ENCODE measurements at places on chromosomes 3 and 15.

DNA sequence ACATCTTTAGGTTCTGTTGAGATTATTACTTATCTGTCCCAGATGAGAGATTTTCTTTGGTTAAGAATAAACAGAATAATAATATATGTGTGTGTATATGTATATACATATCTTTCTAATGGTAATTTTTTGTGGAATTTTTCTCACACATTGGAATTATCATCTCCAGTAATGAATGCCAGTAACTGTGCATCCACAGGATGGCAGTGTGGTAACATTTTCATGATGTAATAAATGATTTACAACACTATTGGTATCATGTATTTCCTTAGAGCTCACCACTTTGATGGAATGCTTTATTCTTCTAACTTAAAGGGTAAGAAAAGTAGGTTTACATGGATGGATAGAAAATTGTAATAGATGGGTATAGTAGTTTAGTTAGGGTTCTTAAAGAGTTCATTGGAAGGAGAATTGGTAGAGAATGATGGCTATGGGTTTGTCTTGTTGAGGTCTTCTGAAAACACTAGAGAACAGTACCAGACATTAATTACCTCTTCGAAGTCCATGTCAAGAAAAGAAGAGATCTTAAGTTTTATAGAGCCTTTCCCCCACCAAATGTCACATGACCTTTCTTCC, 78.1 kb downstream of the STT3B start:
- no peak for DNase-seq

DNA sequence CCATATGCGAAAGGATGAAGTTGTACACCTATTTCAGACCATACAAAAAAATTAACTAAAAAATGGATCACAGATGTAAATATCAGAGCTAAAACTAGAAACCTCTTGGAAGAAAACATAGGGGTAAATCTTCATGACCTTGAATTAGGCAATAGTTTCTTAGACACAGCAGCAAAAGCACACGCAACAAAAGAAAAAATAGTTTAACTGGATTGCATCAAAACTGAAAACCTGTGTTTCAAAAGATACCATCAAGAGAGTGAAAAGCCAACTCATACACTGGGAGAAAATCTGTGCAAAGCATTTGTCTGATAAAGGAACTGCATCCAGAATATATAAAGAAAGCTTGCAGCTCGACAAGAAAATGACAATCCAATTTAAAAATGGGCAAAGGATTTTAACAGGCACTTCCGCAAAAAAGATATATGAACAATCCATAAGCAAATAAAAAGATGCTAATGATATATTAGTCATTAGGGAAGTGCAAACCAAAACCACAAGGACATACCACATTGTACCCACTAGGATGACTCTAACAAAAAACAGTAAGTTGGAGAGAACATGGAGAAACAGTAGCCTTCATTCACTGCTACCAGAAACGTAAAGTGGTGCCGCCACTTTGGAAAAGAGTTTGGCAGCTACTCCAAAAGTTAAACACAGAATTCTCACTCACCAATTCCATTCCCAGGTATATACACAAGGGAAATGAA, 263.1 kb downstream of the ADAMTS17 start:
- no peak for DNase-seq

DNA sequence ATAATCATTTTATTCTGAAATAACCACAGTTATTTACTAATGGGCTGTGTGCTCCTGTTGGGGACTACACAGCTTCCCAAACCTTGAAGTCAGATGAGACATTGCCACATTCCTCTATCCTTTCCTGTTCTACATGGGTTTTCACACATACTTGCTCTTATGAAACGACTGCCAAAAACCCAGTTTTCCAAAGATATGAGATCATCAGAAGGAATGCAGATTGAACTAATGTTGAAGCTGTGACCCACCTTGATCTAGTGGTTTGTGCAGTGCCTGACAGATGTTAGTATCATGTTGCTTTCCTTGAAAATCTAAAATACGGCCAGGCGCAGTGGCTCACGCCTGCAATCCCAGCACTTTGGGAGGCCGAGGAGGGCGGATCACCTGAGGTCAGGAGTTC, 144.6 kb downstream of the VGLL4 start:
- DNase-seq: no peak

- DNase-seq: no peak
Observed at GRCh38 chr15:87145696-87146095, 1066.0 kb downstream of the AGBL1 start.

DNA sequence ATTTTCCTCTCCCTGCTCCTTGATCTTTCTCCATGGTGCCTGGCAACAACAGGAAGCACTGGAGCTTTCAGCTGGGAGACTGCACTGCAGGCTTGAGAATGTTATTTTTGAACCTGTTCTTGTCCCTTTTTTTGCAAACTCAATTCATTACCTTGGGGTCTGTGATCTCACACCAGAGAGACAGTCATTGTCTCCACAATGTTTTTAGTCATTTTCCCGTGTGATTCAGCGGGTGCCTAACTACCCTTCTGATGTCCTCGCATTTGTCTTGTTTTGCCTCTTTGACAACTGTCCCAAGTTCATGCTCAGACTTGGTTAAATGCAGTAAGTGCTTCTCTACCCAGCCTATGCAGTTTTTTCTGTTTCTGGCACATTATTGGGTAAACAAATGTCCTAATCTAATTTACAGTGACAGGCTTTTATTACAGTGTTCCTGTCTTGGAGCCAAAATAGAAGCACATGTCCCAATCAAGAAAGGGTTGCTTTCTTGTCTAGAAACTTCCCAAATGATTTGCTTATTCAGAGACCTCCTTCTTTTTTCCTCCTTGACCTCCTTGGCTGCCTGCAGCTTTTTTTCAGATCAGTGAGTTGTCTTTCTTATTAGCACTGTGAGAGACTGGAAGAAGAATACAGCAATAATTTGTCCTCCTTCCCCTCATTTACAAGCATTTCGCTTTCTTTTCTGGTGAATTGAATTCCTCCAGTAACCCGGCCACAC, 162.4 kb downstream of the NSUN3 start:
- no peak for DNase-seq

DNA sequence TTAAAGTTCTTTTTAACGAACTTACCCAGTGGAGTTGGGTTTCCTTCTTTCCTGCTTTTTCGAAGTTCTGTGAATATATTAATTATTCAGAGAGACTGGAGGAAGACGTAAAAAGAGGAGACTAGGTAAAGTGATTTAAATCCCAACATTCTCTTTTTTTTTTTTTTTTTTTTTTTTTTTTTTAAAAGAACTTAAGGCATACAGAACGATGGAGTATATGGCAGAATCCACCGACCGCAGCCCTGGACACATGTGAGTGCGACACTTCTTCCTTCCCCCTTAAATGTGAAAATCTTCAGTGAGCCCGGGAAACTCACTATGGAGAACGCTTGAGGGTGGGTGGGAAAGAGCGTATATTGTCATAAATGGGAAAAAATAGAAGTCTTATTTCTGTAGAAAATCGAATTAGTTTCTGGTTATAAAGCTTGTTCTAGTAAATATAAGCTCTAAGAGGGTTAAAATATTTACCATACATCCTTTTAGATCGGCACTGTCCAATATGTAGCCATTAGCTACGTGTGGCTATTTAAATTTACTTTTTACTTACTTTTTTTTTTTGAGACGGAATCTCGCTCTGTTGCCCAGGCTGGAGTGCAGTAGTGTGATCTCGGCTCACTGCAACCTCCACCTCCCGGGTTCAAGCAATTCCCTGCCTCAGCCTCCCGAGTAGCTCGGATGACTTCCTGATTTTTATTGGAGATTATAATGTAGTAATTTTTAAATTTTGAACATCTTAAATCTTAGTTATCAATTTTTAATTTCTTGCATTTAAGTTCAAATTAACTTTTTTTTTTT, 892 bp downstream of the NMD3 start:
- no peak for DNase-seq

DNA sequence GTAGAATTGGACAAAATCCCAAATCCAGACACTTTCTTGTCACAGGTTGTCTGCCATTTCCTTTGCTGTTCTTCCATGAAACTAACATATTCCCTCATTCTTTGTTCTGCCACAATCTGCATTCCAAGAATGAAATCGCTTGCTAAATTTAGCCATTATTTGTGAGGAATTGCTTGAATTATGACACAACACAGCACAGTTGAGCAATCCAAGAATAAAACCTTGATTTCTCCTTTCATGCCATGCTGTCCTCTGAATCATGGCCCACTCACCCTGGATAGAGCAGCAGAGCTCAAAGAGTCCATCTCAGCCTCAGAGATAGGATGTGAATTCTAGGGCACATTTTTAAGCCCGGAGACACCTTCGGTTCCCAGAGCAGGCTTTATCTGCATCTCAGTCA, 35.2 kb upstream of the GREM1 start:
- DNase-seq: no peak

GRCh38 chr3:14871456-14872200, 52.9 kb downstream of the FGD5 start:
- DNase-seq: no peak

DNA sequence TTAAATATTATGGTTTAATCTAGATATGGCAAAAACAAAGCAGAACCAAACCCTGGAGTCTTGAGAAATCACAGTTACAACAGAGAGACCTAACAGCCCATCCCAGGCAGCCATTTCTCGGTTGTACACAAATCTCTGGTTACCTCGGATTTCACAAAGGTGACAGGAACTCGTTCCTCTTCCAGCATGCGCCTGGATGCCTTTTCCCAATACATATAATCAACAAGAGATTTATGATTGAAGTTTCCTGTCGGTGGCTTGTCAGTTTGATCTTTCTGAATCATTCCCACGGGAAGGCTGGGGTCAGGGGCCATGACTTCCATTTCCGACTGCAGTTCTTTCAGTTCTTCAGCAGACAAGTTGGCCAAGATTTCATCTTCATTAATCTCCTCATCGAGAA, 445 bp downstream of the LMOD3 start:
- no peak for DNase-seq

DNA sequence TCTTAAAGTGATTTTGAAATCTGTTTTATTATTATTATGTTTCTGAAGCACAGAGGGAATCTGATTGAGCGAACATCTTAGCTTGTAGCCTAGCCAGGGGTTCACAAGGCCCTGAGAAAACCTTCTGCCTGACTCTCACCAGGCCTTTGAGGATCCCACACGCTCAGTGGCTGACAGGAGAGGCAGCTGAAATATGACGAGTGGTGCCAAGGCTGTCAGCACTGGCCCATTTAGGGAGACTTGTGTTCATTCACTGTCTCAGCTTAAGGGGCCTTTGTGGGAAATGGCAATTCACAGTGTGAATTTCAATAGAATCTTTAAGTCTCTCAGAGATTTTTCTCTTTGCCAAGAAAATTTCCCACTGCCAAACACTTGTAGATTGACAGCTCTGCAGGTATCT, 770.9 kb downstream of the TUSC7 start:
- DNase-seq: no peak

DNA sequence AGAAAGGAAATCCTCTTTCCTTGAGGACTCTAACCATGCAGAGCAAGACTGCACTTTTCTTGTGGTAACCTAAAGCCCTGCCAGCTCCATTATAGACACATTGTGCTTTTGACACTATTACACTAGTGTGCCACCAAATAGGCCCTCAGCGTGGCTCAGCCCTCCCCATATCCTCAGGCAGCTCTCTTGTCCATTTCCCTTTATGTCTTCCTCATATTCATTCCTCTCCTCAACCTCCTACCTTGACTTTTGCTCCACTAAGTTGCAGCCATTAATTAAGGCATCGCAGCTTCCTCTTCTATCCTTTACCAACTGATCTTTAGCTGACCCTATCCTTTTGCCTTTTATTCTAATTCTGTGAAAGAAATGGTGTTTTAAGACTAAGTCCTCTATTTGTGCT, 3.7 kb downstream of the ATG7 start:
- no peak for DNase-seq

DNA sequence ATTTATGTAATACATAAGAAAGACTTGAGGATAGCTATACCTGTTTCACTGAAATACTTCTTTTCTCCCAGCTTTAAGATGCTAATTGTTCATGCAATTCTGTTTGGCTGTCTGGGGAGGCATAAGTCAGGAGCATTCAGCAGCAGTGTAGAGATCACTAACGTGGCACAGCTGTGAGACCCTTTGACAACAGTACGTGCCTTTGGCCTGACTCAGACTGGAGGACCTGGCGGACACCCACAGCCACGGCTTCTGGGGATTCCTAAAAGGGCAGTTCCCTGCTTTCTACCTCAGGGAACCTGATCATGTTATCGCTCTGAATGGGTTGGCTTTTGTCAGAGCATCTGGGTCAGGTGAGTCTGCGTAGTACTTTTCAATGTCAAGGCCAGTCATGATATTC, 295.0 kb upstream of the ICE2 start:
- DNase-seq: no peak

GRCh38 chr3:7385635-7386034, 524.7 kb downstream of the GRM7 start:
- no peak for DNase-seq

DNA sequence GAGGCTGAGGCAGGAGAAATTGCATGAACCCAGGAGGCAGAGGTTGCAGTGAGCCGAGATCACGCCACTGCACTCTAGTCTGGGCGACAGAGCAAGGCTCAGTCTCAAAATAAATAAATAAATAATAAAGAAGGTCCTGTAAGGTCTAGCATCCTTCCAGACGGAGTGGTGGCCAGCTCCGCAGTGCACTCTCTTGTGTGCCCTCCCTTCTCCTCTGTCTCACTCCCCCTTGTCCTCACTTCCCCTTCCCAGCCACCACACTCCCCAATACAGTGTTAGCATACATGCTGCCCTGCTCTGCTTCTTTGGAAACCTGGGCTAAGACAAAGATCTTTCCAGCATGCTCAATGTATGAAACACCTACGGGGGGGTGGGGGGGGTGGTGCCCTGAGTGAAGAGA, 3.4 kb upstream of the CLN6 start:
- DNase-seq: no peak

DNA sequence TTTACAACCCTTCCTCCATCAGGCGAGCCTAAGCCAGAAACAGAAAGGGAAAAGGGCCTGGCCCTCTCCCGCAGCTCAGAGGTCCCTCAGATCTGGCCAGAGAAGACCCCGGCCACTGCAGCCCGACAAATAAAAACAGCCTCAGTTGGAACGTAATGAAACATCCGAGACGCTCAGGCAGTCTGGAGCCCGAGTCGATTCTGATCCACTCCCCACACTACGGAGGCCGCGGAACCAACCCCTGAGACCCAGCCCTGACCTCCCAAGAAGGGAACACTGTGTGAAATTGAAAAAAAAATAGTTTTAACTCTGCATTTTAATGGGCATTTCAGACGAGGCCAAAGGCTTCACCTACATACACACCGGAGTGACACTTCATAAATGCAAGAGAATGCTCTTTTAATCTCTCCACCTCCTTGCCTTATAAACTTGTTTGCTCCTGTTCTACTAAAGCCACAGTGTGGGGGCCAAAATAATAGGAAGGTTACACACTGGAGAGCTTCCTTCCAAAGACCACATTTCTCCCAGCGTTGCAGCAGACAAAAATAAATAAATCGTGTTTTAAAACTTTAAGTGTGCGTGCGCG, 3.7 kb downstream of the MEIS2 start:
- no peak for DNase-seq

GRCh38 chr15:62779899-62780298, 262.6 kb upstream of the TPM1 start:
- no peak for DNase-seq

GRCh38 chr15:39195961-39196486, 384.9 kb upstream of the THBS1 start:
- DNase-seq: no peak
